ENCODE measurements at places on chromosomes 5 and 9.
A peak's percentile ranks its signal among the peaks of the same experiment; 100 is the strongest.

DNA sequence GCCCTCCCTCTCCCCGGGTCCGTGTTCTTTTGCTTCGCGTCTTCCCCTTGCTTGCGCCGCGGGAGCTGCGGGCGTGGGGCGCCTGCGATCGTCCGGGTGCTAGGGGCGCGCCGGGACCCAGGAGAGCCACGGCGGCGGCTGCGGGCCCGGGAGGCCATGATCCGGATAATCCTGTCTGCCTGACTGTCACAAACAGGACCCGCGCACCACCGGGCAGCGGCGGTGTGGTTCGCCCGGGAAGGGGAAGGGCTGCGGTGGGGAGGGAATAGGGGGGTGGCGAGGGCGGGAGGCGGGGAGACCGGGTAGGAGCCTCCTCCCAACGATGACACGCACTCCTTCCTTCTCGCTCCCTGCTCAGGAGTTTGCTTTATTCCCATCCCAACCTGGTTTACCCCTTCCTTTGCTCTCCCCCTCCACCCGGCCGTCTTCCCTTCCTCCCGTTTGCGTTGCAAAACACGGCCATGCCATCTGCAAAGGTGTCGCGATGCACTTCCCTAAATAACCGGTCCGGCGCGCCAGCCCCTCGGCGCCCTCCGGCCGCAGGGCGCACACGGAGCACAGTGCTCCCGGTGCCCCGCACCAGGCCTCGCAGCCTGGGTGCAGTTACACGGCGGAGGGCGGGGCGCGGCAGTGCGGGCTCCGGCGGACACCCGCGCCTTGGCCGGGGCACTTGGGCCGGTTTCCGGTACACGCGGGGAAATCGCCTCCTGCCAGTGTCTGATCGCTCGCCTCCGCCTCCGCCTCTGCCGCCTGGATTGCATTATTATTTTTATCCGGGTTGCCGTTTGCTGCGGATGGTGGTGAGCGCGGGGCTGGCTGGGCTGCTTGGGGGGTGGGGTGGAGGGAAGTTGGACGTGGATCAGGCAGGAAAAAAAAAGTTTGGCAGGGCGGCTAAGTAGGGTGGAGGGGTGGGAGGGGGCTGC is 1.5 kb downstream of the SMARCA2 start:
- DNase-seq: peak; percentile 92

DNA sequence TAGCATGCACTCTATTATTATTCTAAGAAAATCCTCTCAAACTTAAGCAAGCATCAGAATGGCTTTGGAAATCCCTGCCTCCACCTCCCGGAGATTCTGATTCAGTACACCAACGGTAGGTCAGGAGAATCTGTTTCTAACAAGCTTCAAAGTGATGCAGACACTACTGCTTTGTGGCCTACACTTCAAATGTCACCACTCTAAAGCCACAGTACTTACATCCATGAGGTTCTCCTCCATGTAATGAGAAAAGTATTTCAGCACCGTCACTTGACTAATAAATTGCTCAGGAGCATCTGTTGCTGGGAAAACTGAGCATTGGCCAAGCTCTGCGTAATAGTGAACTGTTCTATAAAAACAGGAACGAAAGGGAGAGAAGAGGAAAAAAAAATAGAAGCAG is 4.8 kb downstream of the PLK2 start:
- no peak for DNase-seq

DNA sequence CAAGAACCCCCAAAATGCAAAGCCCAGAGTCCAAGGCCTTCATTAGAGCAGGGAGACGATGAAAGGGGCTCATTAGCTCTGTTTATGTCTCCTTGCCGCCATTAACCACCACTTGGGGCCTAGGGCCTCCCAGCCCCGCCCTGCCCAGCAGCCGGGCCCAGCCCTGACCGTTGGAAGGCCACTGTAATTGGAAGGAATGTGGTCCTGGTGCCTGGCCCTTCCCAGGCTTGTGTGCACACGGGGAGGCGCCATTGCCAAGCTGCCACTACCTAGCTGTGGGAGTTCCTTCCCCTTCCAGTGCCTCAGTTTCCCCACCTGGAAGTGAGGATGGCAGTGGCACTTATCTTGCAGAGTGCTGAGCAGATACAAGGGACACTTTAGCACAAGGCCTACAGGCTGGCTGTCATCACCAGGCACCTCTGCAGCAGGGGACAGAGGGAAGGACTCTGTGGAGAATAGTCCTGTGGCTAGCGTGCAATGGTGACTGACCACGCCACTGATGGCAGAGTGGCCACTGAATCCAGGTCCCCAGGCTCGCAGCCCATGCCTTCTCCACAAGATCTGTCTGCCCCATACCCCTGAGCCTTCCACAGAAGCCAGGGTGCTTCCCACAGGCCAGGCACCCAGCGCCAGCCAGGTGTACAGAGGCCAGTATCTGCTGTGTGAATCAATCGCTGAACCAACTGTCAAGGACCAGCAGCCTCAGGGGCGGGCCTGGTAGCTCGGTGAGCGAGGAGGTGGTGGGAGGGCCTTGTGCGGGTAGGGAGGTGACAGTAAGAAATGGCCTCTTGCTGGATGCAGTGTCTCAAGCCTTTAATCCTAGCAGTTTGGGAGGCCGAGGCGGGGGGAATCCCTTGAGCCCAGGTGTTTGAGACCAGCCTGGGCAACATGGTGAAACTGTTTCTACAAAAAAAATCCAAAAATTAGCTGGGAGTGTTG is 20.8 kb downstream of the GBGT1 start:
- DNase-seq: peak; percentile 53

DNA sequence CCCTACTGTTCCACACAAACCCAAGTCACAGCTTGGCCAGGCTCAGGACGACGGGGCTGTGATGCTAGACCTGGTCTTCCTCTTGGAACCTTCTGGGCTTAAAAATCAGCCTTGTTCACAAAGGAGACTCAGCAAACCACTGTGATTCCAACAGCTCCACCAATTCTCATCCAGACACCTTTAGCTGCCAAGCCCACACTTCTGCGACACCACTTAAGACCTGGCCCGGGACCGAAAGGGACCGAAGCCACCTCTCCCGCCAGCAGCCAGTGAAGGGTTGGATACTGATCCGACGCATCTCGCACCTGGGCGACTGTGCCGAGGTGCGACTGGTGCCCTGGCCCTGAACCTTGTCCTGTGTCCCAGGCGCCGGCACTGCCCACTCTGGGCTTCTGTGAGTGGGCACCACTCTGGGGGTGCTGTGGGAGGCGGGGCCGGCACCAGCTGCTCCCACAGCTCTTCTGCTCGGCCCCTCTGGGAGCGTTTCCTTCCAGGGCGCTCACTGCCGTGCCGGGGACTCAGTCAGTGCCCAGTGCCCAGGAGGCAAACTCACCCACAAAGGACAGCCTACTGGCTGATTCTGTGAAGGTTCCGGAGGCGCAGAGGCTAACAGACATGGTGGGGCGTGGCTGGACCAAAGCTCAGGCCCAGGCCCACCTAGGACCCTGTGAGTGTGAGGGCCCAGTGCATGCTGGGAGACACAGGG is 50.9 kb downstream of the EXD3 start:
- DNase-seq: peak; percentile 38

GRCh38 chr5:54834121-54834842 is 151.1 kb downstream of the ESM1 start:
- peak; percentile 54 for DNase-seq

DNA sequence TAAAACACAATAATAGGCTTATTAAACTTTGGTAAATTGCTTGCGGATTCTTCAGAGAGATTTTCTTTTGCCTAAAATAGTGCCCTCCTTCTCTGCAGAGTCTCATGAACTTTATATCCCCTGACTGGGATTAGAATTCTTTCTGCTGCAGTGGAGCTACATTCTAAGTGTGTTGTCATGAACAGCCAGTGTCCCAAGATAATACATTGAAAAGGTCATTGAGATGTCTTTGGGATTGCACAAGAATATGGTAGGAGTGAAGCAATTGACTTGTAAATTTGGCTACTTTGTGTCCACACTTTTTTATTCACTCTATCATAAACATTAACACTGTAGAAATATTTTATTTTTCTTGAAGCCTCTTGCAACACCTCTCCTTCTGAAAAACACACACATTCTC is 604.5 kb downstream of the GABRG2 start:
- DNase-seq: no peak

GRCh38 chr9:91061506-91061905 is 259.9 kb downstream of the SYK start:
- DNase-seq: no peak
